ENCODE measurements at places on chromosomes 6 and 20. TPM values are rescaled to one million over a fixed set of nuclear protein-coding genes. Genes with fewer than 3 reads are reported as not detected.
A peak's percentile ranks its signal among the peaks of the same experiment; 100 is the strongest.

DNA sequence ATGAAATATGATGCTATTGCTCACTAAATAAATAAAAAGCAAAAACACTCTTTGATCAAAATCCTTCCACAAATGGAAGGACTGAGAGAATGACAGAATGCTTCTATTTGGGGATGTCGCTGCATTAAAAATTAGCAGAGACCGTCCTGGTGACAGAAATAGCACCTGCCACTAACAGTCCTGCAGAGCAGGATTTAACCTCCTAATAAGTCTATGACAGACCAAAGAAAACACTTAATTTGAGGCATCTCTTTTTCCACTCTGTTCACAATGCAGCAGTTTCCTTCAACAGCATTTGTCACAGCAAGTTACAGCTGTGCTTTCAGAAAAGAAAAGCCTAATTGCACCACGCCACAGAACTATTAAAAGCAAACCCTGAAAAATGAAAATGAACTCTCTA, 140.6 kb upstream of the BEND6 start:
- H3K36me3 ChIP-seq, result no peaks in the 10 kb centered on the region
- peaks cover 5% of the 10 kb centered on the region for H3K4me1 ChIP-seq
- H3K27me3 ChIP-seq, result no peaks in the 10 kb centered on the region

DNA sequence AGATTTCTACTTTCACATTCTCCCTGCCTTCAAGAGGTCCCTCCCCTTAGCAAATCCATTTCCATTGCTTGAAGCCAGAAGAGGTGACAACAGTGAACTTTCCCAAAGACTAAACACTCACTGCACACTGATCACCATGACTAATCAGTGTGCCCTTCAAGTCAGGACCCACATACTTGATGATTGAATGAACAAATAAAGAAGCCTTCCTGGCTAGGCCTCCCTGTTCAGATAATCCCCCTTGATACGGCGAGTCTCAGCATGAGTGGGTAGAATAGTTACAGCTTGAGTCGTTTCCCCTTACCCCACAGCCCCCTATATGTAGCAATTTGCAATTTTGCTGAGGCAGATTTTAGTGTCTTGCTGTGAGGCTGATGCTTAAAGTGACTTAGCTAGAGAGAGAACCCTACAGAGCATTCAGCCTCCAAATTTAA, 102.2 kb downstream of the UNC5CL start:
- no peak overlapping the region for H3K4me3 ChIP-seq
- H3K27me3 ChIP-seq, result no peaks in the 10 kb centered on the region
- peaks cover 8% of the 10 kb centered on the region for H3K4me1 ChIP-seq
- DNase-seq, result no peak

Gene TMC2
- total RNA-seq, result not detected

Gene CNKSR3
- total RNA-seq, result 4.8 TPM

DNA sequence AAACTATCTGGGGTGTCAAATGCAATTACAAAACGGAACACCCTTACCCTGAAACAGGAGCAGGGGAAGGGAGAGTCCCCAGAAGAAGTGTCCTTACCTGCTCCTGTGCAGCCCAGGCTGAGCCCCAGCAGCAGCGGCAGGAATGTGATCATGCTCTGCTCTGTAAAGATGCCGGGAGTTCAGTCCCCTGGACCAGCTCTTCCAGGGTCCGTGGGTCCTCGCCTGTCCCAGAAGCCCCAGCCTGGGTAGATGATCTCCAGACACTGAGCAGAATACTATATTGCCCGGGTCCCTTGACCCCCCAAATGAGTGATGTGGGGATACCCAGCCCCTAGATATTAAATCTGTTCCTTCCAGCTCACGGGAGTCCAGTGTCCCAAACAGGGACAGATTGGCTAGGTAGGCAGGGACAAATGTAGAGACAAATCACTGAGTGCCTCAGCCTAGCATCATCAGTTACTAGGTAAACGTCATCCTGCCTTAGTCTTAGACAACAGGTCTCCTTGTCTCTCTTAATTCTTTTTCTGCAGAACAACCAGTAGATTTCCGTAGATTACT, at the start of gene HLA-DMB:
TSS of gene HLA-DMB (minus strand) at position 373 of the 558 bp plus-strand sequence. CDS start at position 152, 221 bp downstream.
- no peak within 1 kb of the TSS for H3K27ac ChIP-seq
- peaks cover 74% of the 10 kb centered on the region for H3K27me3 ChIP-seq
- DNase-seq, result peak; percentile 75
- no peak within 1 kb of the TSS for H3K4me3 ChIP-seq
- H3K4me1 ChIP-seq, result peaks cover 5% of the 10 kb centered on the region

- no peaks in the 10 kb centered on the region for H3K36me3 ChIP-seq
- no peak overlapping the region for H3K4me3 ChIP-seq
- no peaks in the 10 kb centered on the region for H3K4me1 ChIP-seq
- no peak overlapping the region for H3K27ac ChIP-seq
Observed at GRCh38 chr20:63363013-63363957, 2.1 kb upstream of the CHRNA4 start.

GRCh38 chr6:123712831-123713230, 76.1 kb upstream of the TRDN start:
- DNase-seq, result no peak
- H3K36me3 ChIP-seq, result no peaks in the 10 kb centered on the region
- H3K4me3 ChIP-seq, result no peak overlapping the region
- no peak overlapping the region for H3K27ac ChIP-seq
- peaks cover 47% of the 10 kb centered on the region for H3K27me3 ChIP-seq
- H3K4me1 ChIP-seq, result no peaks in the 10 kb centered on the region

Gene SPATS1
- total RNA-seq, result not detected

DNA sequence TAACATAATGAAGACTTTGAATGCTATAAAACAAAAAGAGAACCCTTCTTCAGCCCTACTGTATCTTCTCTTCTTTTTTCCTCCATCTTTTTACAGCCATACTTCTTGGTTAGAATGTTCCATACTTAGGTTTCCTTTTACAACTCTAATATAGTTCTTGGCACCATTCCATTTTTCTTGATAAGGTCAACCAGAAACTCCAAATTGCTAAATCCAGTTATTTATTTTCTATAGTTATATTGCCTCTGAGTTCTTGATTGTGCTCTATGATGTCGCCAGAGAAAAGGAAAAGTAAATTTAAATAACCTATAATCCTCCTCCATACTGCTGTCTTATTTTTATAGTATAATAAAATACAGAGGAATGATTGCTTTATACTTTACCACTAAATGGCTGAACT, 26.7 kb upstream of the COL10A1 start:
- no peak overlapping the region for H3K4me3 ChIP-seq
- H3K27ac ChIP-seq, result no peak overlapping the region
- no peaks in the 10 kb centered on the region for H3K36me3 ChIP-seq
- no peaks in the 10 kb centered on the region for H3K27me3 ChIP-seq

GRCh38 chr6:132758689-132759088, 985 bp upstream of the VNN2 start:
- H3K27me3 ChIP-seq, result no peaks in the 10 kb centered on the region
- no peak overlapping the region for H3K4me3 ChIP-seq

Gene LTV1
- 40.4 TPM for total RNA-seq

- H3K4me1 ChIP-seq, result peaks cover 31% of the 10 kb centered on the region
- no peaks in the 10 kb centered on the region for H3K27me3 ChIP-seq
- H3K36me3 ChIP-seq, result no peaks in the 10 kb centered on the region
- H3K4me3 ChIP-seq, result no peak overlapping the region
- no peak overlapping the region for H3K27ac ChIP-seq
Observed at GRCh38 chr20:2451939-2452732, 18.5 kb downstream of the SNRPB start.

GRCh38 chr6:100514660-100515059, 49.9 kb upstream of the SIM1 start:
- DNase-seq, result no peak
- H3K4me3 ChIP-seq, result no peak overlapping the region
- H3K27ac ChIP-seq, result no peak overlapping the region
- peaks cover 33% of the 10 kb centered on the region for H3K36me3 ChIP-seq

GRCh38 chr20:45926731-45927070, 7.8 kb upstream of the PCIF1 start:
- H3K4me3 ChIP-seq, result no peak overlapping the region
- peaks cover 5% of the 10 kb centered on the region for H3K4me1 ChIP-seq
- DNase-seq, result no peak
- no peak overlapping the region for H3K27ac ChIP-seq

GRCh38 chr20:5788385-5788895, 38.2 kb downstream of the SHLD1 start:
- H3K4me3 ChIP-seq, result no peak overlapping the region
- no peaks in the 10 kb centered on the region for H3K27me3 ChIP-seq
- no peaks in the 10 kb centered on the region for H3K36me3 ChIP-seq
- H3K27ac ChIP-seq, result no peak overlapping the region
- peaks cover 14% of the 10 kb centered on the region for H3K4me1 ChIP-seq

DNA sequence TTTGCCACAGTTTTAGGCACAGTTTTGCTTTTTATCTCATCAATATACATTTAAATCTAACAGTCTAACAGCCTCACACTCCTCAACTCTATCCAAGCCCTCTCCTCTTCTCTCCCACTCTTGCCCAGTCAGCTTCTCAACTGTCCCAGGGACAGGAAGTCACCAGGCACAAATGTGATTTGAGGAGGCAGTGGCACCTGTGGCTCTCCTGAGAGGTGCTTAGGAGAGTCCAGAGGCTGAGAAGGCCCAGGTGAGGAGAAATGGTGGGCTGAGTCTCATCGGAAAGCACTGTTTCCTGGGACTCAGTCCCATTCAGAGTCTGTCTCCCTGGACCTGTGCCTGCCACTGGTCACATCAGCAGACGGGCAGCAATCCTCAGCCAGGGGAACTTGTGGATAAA, 4.7 kb downstream of the GDF5 start:
- DNase-seq, result no peak
- H3K27ac ChIP-seq, result no peak overlapping the region
- H3K4me3 ChIP-seq, result no peak overlapping the region
- no peaks in the 10 kb centered on the region for H3K36me3 ChIP-seq
- H3K27me3 ChIP-seq, result no peaks in the 10 kb centered on the region

- no peak for DNase-seq
- no peak overlapping the region for H3K4me3 ChIP-seq
- H3K27me3 ChIP-seq, result no peaks in the 10 kb centered on the region
- H3K36me3 ChIP-seq, result no peaks in the 10 kb centered on the region
Observed at GRCh38 chr6:11622156-11622555, 84.6 kb downstream of the TMEM170B start.

DNA sequence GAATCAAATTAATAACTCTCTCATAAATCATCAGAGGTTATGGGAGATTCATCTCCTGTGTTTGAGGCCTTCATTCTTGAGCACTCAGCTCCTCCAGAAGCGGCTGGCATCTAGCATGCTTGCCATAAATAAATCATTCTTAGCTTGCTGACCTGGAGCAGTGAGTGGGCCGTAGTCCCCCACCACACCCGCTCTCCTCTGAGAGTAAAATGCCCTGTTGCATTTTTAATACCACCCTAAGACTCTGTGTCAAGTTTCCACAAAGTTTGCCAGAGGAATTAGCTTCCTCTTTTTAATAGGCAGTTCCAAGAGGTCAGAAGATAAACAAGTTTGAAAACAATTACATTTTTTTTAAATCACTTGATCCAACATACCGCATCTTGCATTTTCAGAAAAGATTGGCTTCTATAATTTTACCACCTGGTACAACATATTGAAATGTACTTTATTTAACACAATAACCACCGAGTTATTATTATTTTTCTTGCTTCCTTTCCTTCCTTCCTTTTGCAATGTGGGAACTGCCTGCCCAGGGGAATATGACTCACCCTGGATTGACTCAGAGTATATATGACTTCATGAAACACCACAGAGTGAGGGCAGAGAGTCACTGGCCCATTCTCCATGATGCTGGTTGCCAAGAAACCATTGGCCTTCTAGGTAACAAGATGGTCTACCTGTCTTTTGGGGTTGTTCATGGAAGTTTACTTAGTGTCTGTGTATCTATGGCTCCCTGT, 29.4 kb upstream of the CLIC5 start:
- peak; percentile 90 for DNase-seq
- H3K36me3 ChIP-seq, result no peaks in the 10 kb centered on the region
- peaks cover 6% of the 10 kb centered on the region for H3K4me1 ChIP-seq
- no peak overlapping the region for H3K4me3 ChIP-seq
- no peaks in the 10 kb centered on the region for H3K27me3 ChIP-seq

Measured in MCF 10A (cell line).